ENCODE measurements at places on chromosomes 12 and 14. TPM values are rescaled to one million over a fixed set of nuclear protein-coding genes. Genes with fewer than 3 reads are reported as not detected.

TESPA1 gene
- 247 TPM for total RNA-seq

TBX3 gene
- total RNA-seq: not detected

CACNA2D4 gene
- total RNA-seq: 10.1 TPM

CFAP73 gene
- total RNA-seq: not detected

KRT2 gene
- total RNA-seq: 0.62 TPM

SAMD15 gene
- total RNA-seq: 0.44 TPM

MYF6 gene
- total RNA-seq: not detected

ARMH4 gene
- total RNA-seq: not detected

PDZRN4 gene
- not detected for total RNA-seq

TOMM20L gene
- total RNA-seq: not detected

MYH7 gene
- total RNA-seq: not detected

HVCN1 gene
- total RNA-seq: 21.0 TPM

ZNF605 gene
- 18.6 TPM for total RNA-seq

OTX2 gene
- total RNA-seq: not detected

SLC10A1 gene
- total RNA-seq: not detected

STYK1 gene
- 0.19 TPM for total RNA-seq

PTGR2 gene
- total RNA-seq: 8.7 TPM

CD69 gene
- 30.7 TPM for total RNA-seq

FOXG1 gene
- not detected for total RNA-seq

ART4 gene
- not detected for total RNA-seq

GALNT8 gene
- not detected for total RNA-seq

CLEC1B gene
- not detected for total RNA-seq

PLBD1 gene
- total RNA-seq: 0.86 TPM

BATF gene
- total RNA-seq: 5.7 TPM

DYRK2 gene
- 206 TPM for total RNA-seq

DDN gene
- 0.18 TPM for total RNA-seq

TMCC3 gene
- 0.71 TPM for total RNA-seq

KRT72 gene
- 11.6 TPM for total RNA-seq

PIWIL1 gene
- not detected for total RNA-seq

INSM2 gene
- total RNA-seq: not detected

SPATS2 gene
- 5.9 TPM for total RNA-seq

ZDHHC22 gene
- total RNA-seq: not detected

GLI1 gene
- total RNA-seq: 1.9 TPM

RFLNA gene
- not detected for total RNA-seq

DAO gene
- total RNA-seq: not detected

OTOGL gene
- total RNA-seq: not detected

WSB2 gene
- 14.8 TPM for total RNA-seq

APOF gene
- total RNA-seq: not detected

PDE3A gene
- not detected for total RNA-seq

GYS2 gene
- total RNA-seq: not detected

RERG gene
- total RNA-seq: 1.2 TPM

CACNA1C gene
- 0.21 TPM for total RNA-seq

TMBIM6 gene
- total RNA-seq: 380 TPM

EEF1AKMT3 gene
- 2.9 TPM for total RNA-seq

PRB2 gene
- not detected for total RNA-seq

DHH gene
- total RNA-seq: 0.47 TPM

CCDC88C gene
- 322 TPM for total RNA-seq

TSPAN9 gene
- total RNA-seq: 1.2 TPM

Measured in naive thymus-derived CD8-positive, alpha-beta T cell (primary cell).